GM10248 (cell line): ENCODE measurements at places on chromosomes 3 and 15.

GRCh38 chr3:2784627-2785026 is 325.5 kb downstream of the IL5RA start:
- DNase-seq = no peak

GRCh38 chr3:72473156-72473555 is 375.1 kb downstream of the SHQ1 start:
- DNase-seq = no peak

DNA sequence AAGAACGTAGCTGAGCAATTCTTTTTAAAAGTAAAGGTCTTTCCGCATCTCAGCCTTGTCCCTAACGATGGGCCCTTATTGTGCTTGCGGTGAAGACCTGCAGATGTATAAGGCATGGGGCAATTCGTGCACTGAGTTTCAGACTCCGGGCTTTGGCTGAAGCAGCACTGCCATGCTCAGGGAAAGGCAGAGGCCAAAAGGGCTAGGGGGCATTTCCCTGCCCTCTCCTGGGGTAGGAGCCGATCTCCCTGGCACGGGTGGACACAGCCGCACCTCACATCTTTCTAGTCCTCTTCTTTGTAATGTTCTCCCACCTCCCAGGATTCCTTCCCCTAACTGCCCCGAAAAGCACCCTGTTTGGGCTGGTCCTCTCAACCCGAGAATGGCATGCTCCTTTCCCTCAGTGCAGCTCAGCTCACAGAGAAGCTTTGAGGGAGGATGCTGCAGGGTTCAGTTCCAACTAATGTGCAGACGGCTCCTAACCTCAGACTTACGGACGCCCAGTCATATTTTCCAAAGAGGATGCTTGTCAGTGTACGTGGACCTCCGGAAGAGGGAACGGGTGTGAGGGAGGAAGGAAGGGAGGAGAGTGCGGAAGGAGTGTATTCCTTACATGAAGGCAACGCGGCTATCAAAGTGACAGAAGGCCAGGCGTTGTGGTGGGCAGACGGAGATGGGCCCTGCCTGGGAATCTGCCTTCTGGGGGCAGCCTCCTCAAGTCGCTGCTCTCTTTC is 61.2 kb downstream of the SYNM start:
- DNase-seq = no peak

GRCh38 chr3:32089476-32089875 is 16.9 kb upstream of the GPD1L start:
- no peak for DNase-seq

- no peak for DNase-seq
These were observed 1465.3 kb upstream of the GBE1 start for GRCh38 chr3:83226751-83227150.

DNA sequence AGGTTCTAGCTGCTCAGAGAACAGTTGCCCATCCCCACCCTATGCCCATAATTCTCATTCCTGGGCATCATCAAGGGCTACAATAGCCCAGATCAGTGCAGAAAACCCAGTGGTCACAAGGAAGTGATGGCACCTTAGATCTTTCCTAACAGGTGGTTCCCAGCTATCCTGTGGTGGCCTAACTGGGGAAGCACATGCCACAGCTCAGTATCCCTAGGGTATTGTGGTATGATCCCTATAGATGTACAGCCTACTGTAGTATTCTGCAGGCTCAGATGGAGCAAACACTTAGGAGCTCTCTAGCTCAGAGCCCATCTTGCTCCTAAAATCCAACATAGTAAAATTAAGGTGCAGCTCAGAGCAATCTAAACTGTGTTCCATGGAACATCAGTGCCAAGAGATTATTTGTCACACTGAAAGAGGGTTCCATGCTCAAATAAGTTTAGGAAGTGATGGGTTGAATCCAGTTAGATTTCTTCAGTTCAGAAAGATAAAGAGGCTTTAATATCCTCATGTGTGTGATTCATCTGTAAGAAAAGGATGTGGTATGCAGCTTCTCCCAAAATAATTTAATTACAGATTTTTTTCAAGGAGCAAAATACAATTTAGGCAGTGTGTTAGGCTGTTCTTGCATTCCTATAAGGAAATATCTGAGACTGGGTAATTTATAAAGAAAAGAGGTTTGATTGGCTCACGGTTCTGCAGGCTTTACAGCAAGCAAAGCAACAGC is 4.4 kb downstream of the A4GNT start:
- no peak for DNase-seq

GRCh38 chr3:121871430-121871829 is 22.8 kb upstream of the SLC15A2 start:
- no peak for DNase-seq

DNA sequence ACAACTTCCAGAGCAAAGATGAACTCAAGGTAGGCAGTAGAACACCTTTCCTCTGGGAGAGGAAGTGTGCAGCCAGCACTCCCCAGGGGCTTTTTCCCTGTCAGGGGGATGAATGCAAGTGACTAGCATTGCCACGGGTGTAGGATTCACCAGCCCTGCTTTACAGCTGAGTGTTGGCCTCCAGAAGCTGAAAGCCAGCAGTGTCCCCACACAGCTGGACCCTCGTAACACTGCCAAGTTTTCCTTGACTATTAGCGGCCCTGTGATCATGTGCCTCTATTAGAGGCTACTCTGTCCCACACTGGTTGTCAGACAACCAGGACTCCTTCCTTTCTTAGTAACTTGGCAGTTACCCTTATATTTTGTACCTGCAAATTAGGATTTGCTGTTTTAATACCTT is 104.9 kb upstream of the MANF start:
- no peak for DNase-seq

DNA sequence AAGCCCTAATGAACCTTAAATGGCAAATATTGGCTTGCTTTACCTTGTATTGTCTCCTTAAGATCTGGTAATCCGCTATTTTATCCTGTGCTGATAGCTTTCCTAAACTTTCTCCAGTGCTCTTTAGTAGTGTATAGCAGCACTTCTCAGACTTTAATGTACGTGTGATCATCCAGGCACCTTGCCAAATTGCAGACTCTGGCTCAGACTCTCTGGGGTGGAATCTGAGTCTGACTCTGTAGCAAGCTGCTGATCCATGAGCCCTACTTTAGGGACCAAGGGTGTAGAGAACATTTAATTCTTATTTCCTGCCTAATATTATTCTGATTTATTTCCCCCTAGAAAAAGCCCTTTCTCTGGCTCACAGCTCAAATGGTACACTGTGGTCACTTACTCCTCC is 518.8 kb upstream of the ZNF385D start:
- no peak for DNase-seq

- DNase-seq = no peak
These were observed 233.7 kb downstream of the CNTN6 start for GRCh38 chr3:1326546-1326945.

DNA sequence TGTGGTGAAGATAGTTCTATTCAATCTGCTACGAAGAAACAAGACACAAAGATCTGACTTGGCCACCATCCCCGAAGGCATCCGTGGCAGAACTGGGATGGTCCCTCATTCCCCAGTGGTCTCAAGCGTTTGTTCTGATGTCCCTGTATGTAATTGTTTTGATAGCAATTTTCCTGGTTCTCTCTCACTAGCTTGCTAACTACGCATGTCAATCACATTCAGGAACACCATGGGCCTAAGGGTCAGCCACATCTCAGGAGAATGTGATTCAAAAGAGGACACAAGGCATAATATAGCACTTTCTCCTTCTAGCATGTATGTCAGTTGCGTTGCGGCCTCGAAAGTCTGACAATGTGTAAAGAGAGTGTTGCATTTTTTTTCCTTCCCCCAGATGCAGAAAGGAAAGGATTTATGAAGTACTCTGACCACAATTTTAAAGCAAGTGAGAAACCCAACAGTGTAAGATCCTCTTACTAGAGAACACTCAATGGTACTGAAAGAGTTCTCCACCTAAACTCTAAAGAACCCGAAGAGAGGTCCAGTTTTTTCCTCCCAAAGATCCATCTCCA is 32.0 kb upstream of the TCF12 start:
- DNase-seq = no peak

GRCh38 chr3:170740285-170740684 is 129.7 kb downstream of the RPL22L1 start:
- no peak for DNase-seq

DNA sequence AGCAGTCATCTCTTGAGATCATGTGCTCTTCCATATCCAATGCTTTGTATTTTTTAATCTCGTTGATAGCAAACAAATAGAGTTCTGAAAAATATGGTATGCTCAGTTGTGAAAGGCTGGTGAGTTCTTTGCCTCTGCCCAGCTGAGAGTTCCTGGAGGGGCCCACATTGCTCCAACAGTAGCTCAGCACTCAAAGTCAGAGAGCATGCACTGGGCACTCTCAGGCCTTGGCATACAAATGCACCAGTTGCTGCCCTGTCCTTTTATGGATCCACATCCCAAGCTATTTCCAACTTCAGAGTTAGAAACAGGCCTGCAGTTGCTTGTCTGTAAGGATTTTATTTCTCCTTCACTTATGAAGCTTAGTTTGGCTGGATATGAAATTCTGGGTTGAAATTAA is 181.7 kb upstream of the CHRNA7 start:
- DNase-seq = no peak

- DNase-seq = no peak
These were observed 727.8 kb downstream of the NLGN1 start for GRCh38 chr3:174125267-174125824.

DNA sequence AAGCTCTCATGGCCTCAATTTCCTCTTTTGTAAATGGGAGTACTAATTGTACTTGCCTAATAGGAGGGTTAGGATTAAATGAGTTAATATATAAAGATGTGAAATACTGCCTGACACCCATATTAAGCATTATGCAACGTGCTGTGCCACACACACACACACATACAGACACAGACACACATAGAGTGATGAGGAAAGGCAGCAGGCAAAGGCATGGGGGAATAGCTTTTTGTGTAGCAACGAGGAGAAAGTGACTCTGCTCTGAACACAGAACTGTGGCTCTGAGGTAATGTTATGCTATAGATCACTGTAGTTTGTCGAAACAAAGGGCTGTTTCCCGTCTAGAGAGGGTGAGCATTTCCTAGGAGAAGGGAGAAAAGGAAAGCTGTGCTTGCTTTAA is 233.3 kb upstream of the SLCO3A1 start:
- no peak for DNase-seq

DNA sequence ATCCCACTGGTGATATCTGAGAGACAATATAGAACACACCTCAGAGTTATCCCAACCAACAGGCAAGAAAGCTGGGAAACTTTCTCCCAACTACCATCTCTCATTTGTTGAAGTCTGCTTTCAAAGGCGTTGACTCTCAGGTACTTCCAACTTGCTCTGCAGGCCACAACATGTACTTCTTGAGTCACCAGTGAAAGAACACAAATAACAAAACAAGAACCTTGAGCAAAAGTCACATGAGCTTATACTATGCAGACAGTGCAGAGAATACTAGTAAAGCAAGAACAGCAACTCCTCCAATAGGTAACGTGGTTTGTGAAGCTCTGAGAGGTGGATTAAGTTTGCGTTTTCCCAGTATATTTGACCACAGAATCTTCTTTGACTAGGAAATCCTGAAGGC is 20.6 kb downstream of the SNTN start:
- DNase-seq = no peak

DNA sequence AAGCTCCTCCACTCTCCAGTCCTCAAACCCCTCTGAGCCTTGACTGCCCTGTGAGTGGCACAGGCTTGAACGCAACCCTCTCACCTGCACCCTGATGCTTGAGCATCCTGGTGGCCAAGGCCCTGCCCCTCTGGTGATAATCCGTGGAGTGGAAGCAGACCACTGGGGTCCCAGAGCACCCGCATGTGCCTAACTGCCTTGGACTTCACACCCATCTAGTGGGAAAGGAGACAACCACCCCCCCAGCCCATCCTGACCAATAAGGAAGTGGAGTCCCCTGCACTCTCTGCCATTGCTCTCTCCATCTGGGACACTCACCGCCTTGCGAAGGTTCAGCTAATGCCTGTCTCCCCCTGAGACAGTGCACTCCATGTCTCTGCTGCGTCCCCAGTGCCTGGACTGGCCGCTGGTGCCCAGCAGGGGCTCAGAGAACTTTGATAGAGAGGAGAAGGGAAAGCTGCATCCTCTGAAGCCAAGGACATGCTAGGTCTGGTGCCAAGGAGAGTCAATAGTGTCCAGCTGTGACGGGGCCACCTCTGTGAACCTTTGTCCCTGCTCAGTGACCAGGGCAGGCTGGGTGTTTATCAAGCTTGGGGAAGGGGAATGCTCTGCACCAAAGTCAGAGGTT is 3.4 kb downstream of the KLF15 start:
- DNase-seq = no peak

- DNase-seq = no peak
These were observed 257.7 kb downstream of the VGLL3 start for GRCh38 chr3:86733257-86733656.

DNA sequence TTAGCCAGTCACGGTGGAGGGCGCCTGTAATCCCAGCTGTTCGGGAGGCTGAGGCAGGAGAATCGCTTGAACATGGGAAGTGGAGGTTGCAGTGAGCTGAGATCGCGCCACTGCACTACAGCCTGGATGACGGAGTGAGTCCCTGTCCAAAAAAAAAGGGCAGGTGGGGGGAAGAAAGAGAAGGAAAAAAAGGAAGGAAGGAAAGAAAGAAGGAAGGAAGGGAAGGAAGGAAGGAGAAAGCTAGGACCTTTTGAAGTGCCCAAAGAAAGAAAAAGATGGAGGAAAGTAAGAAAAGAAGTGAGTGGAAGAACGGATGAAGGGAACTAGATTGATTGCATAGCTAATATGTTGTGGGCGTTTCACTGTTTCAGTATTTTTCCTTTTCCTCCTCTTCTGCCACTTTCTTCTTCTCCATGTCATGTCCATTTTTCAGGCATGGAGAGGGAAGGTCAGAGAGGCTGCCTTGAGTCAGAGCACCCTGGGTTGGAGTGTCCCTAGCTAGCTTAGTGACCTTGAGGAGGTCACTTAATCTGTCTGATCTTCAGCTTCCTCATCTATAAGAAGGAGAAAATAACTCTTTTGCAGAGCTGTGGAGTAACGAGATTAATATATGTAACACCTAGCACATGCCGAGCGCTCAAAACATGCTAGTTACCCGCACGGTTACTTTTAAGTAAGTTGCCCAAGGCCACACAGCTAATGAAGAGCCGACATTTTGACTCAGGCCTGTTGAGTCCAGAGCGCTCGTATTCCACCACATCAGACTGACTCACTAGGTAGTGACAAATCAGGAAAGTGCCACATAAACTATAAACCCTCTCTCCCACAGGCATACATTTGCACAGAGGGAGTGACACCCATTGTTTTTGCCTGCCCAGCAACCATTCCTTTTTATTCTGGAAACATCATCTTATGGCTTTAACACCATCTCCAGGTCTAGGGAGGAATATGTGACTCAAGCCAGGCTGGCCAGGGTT is 42.2 kb downstream of the BHLHE40 start:
- no peak for DNase-seq

DNA sequence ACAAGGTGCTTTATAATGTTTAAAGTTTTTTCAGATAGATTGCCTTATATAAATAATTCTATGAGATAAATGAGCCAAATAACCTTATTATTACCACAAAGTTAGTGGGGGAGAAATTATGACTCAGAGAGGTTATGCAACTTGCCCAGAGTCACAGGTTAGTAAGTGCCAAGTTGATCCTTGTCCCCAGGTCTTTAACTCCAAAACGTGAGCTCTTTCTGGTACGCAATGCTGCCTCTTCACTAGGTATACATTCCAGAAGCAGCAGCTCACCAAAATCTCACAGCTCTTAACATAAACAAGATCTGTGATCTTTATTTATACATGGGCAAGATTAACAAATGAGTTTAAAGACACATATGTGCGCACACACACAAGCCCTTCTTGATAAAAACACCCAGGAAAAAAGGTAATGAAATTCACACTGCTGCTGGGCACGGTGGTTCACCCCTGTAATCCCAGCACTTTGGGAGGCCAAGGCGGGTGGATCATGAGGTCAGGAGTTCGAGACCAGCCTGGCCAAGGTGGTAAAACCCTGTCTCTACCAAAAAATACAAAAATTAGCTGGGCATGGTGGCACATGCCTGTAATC is 59.8 kb upstream of the NR2F2 start:
- no peak for DNase-seq

GRCh38 chr15:37793851-37794250 is 140.6 kb upstream of the TMCO5A start:
- DNase-seq = no peak
